ENCODE measurements at places on chromosomes 6 and 20. TPM values are rescaled to one million over a fixed set of nuclear protein-coding genes. Genes with fewer than 3 reads are reported as not detected.
A peak's percentile ranks its signal among the peaks of the same experiment; 100 is the strongest.

The TNF gene
- total RNA-seq, result 114 TPM

DNA sequence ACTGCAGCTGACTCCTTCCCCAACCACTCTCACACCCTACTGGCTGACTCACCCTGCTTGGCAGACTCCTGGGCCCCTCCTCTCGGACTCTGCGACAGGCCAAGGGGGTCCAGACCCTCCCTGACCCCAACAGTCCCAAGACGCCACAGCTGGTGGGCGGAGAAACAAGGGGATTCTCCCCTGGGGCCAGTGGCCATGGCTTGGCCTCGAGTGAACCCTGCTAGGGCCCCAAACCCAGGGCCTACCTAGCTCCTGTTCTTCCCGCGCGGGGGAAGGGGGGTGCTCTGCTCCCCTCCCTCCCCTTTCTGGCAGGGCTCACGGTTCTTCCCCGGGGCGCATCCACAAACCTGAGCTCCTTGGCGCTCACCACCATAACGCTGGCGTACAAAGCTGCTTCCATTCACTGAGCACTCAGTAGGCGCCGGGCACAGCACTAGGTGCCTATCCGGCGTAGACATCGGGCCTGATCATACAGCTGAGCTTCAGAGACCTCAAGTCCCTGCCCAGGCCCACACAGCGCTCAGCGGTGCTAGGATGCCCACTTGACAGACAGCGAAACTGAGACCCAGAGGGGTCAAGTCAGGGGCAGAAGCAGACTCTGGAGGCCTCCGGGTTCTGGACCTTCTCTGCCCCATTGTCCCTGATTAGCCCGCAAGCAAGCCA is 597 bp downstream of the ADA start:
- H3K27me3 ChIP-seq, result no peaks in the 10 kb centered on the region
- H3K4me1 ChIP-seq, result peaks cover 56% of the 10 kb centered on the region
- H3K4me3 ChIP-seq, result peak overlapping the region; percentile 86
- peak; percentile 43 for DNase-seq
- peak overlapping the region; percentile 58 for H3K27ac ChIP-seq

- H3K4me1 ChIP-seq, result no peaks in the 10 kb centered on the region
- no peaks in the 10 kb centered on the region for H3K27me3 ChIP-seq
- no peak for DNase-seq
- H3K4me3 ChIP-seq, result no peak overlapping the region
These were observed 705.7 kb upstream of the SLC35B3 start for GRCh38 chr6:9140951-9141460.

The TCF19 gene
- 86.1 TPM for total RNA-seq

GRCh38 chr6:87718662-87719433 is 16.8 kb upstream of the AKIRIN2 start:
- no peak overlapping the region for H3K4me3 ChIP-seq

The GJE1 gene
- not detected for total RNA-seq

GRCh38 chr20:8654486-8654885 is 414.4 kb upstream of the PLCB4 start:
- DNase-seq, result no peak
- no peak overlapping the region for H3K27ac ChIP-seq
- H3K27me3 ChIP-seq, result no peaks in the 10 kb centered on the region
- H3K4me3 ChIP-seq, result no peak overlapping the region
- H3K36me3 ChIP-seq, result no peaks in the 10 kb centered on the region
- H3K4me1 ChIP-seq, result no peaks in the 10 kb centered on the region

DNA sequence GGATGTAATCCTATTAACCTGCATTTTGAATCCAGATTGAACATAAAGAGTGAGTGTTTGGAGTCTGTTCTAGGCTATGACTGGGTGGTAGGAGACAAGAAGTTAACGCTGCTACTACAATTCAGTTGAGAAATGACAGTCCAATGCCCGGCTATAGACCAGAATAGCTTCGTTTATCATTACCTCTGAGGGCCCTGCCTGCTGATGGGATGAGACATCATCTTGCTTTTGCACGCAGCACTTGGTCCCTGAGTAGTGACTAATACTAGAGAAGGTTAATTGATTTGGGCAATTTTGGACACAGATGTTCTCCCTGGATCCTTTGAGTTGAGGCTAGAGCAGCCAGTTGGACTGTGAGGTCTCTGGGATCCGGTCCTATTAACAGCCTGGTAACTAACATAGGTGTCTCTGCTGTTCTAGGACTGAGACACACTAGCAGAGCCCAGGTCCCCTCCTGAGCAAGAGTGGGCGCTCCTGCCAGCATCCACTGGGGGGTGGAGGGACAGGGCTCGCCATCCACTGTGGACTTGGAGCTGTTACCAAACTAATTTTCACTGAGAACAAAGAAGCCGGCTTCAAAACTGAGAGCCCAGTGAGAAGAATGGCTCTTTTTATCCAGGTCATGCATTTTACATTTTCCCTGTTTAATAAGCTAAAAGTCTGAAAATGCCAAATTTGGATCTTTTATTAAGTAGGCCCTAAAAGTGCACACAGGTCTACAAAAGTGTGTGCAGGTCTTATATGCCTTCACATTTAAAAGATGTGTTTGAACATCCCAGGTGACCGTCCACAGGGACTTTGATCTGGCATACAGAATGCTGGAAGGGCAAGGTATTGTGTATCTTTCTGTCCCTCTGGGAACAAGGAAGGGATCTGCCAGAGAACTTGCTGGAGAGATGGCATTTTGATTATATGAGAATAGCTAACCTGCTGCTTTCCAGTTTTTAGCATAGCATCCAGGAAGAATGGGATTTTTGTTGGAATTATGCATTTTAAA is 212.5 kb downstream of the CDH4 start:
- H3K27ac ChIP-seq, result no peak overlapping the region
- no peak overlapping the region for H3K4me3 ChIP-seq
- no peaks in the 10 kb centered on the region for H3K36me3 ChIP-seq

DNA sequence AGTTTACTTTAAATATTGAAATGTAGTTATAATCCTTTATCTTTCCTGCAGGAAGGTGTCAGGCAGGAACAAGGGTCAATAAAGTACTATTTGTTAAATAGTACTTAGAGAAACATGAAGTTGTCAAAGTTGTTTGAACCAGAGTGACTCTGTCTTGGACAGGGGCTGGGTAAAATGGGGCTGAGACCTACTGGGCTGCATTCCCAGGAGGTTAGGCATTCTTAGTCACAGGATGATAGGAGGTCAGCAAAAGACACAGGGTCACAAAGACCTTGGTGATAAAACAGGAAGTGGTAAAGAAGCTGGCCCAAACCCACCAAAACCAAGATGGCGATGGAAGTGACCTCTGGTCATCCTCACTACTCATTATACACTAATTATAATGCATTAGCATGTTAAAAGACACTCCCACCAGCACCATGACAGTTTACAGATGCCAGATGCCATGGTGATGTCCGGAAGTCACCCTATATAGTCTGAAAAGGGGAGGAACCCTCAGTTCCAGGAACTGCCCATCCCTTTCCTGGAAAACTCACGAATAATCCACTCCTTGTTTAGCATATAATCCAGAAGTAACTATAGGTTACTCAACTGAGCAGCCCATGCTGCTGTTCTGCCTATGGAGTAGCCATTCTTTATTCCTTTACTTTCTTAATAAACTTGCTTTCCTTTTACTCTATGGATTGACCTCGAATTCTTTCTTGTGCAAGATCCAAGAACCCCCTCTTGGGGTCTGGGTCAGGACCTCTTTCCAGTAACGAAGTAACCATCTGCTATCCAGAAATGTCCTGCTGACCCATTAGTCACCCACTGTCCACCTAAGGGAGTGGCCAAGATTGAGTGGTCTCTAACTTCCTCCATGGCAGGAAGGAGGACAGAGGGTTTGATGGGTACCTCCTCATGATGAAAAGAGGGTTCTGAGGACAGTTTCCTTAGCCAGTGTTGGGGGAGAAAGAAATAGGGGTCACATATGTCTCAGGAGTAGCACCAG is 19.6 kb downstream of the SLC22A2 start:
- H3K36me3 ChIP-seq, result no peaks in the 10 kb centered on the region
- no peak for DNase-seq
- no peaks in the 10 kb centered on the region for H3K4me1 ChIP-seq
- peaks cover 7% of the 10 kb centered on the region for H3K27me3 ChIP-seq

DNA sequence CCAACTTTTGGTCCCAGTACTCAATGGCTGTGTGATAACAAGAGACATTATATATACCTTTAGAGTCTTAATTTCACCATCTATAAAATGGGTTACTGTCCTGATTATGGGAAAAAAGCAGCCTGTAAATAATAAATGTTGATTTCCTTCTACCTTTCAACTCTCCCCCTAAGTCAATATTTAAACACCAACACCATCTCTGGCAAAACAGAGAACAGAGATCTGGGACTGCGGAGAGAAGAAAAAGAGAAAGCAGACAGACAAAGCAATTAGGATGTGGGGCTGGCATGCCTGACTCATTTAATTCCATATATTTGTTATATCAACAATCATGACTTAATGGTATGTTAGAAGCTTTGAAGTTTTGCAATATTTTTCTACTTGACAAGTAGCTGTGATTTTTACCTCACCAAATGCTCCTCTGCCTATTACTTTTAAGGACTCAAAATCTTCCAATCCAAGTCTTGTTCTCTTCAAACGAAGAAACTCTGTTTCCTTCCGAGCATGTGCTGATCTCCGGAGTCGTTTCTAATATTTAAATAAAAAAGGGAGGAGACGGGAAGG is 23.3 kb downstream of the STK38 start:
- peaks cover 38% of the 10 kb centered on the region for H3K4me1 ChIP-seq
- no peaks in the 10 kb centered on the region for H3K27me3 ChIP-seq

The WFDC12 gene
- total RNA-seq, result not detected

DNA sequence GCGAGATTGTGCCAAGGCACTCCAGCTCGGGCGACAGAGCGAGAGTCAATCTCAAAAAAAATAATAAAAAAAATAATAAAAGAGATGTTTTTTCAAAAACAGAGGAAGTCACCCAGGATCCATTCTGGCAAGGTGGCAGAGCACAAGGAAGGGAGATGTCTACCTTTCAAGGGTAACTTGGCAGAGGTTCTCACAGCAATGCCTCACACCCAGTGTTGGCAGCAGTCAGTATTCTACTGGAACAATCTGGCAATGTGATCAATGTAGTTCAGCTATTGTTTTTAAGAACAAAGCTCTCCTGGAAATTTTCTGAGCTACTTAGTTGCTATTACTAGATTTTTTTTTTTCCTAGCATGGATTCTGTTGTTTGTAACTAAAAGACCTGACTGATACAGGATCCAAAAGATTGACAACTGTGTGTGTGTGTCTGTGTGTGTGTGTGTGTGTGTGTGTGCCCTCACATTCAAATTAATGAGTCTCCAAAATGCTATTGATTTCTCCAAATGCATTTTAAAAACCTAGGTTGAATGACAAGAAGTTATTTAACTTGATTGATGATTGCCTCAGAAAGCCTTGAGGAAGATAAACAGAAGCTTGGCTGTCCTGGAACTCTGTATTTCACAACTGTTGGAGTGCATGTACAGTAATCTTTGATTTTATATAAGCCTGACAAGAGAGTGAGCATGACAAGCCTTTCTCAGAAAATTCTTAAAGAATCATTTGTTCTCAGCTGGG is 114.1 kb upstream of the RREB1 start:
- H3K36me3 ChIP-seq, result no peaks in the 10 kb centered on the region
- H3K4me3 ChIP-seq, result no peak overlapping the region
- no peak for DNase-seq
- H3K27me3 ChIP-seq, result no peaks in the 10 kb centered on the region
- no peaks in the 10 kb centered on the region for H3K4me1 ChIP-seq
- no peak overlapping the region for H3K27ac ChIP-seq

DNA sequence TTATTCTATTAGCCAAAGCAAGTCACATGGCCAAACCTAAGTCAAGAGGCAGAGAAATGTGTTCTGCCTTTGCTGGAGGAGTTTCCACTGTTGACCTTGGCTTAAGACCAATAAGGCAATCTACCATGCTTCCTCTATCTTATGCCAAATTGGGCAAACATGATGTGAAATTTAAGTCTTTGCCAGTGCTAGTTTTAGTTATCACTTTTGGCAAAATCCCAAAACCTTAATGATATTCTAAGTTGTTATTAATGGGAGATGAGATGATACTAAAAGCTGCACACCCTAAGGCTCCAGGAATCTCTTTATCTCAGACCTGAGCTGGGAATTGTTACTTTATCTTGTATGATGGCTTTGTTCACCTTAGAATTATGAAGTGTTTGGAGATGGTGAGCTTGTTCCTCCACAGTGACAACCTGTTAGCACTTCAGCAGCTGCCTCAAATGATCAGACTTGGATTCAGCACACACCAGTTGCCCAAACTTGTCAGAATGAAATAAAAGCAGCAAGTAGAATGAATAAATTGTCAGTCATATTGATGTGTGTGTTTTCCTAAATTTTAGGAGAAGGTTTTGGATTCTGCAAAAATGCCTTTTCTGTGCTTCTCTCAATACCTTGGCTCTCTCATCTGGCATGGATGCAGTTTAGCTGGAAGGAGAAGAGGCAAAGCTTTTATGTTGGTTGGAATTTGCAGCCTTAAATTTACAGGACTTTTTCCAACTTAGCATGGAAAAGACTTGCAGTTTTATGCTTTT is 49.3 kb downstream of the RIN2 start:
- peaks cover 4% of the 10 kb centered on the region for H3K27me3 ChIP-seq
- no peak overlapping the region for H3K27ac ChIP-seq
- no peaks in the 10 kb centered on the region for H3K4me1 ChIP-seq
- no peak for DNase-seq
- H3K4me3 ChIP-seq, result no peak overlapping the region

DNA sequence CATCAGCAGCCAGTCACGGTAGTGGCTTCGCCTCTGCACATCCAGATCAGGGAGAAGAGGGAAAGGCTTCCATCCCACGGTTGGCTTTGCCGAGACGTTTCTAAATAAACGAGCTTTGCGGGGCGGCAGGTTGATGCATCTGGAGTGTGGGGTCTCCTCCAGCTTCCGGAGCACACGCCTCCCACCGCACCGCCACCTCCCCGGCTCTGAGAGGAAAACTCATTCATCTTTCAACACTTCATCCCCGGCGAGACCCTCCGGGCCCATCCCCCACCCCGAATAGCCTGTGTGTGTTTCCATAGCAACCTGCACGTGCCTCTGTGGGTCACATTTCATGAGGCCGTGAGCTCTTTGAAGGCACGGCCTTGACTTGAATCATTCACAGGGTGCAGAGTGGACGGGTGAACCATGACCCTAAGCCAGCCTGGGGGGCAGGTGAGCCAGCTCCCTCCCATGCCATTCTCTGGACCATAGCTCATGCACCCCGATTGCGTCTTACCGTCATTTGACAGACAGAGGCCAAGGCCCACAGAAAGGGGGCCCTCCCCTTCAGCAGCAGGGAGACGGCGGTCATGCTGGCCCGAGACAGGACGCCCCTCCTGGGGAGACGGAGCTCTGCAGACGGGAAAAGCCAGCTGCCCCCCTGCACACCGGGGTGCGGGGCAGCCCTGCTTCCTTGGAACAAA is 16.2 kb upstream of the CHRNA4 start:
- H3K4me3 ChIP-seq, result no peak overlapping the region
- no peak overlapping the region for H3K27ac ChIP-seq
- peaks cover 1% of the 10 kb centered on the region for H3K4me1 ChIP-seq
- peaks cover 45% of the 10 kb centered on the region for H3K27me3 ChIP-seq
- no peaks in the 10 kb centered on the region for H3K36me3 ChIP-seq

The TRIM31 gene
- not detected for total RNA-seq

GRCh38 chr6:163985040-163985439 is 570.5 kb downstream of the QKI start:
- no peaks in the 10 kb centered on the region for H3K36me3 ChIP-seq
- peaks cover 15% of the 10 kb centered on the region for H3K27me3 ChIP-seq

The TBX18 gene
- not detected for total RNA-seq

The CTCFL gene
- not detected for total RNA-seq

- peaks cover 21% of the 10 kb centered on the region for H3K36me3 ChIP-seq
- H3K27ac ChIP-seq, result no peak overlapping the region
- H3K27me3 ChIP-seq, result no peaks in the 10 kb centered on the region
- peaks cover 17% of the 10 kb centered on the region for H3K4me1 ChIP-seq
- no peak overlapping the region for H3K4me3 ChIP-seq
- peak; percentile 4 for DNase-seq
These were observed 3.5 kb downstream of the NDUFAF5 start for GRCh38 chr20:13788167-13788834.

The C6orf132 gene
- 0.19 TPM for total RNA-seq
